ENCODE measurements at places on chromosomes 2 and 18.
A peak's percentile ranks its signal among the peaks of the same experiment; 100 is the strongest.

GRCh38 chr2:23756593-23757292 lies 170.2 kb downstream of the ATAD2B start:
- no peak for DNase-seq

DNA sequence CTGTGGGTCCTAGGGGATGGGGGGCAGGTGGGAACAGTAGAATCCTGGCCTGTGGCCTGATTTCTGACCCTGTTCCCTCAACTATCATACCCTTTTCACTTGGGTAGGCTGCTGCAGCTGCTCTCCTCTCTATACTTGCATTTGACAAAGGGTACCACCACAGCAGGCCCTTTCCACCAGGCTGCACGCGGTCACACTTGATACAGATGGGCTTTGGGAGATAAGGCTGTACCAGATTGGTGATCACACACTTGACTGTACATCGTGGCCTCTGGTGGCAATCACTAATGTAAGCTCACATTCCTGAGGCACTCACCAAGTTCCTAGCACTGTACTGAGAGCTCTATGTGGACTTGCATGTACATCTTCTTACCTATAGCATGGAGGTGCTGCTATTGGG lies 1.6 kb upstream of the RALB start:
- DNase-seq = no peak

DNA sequence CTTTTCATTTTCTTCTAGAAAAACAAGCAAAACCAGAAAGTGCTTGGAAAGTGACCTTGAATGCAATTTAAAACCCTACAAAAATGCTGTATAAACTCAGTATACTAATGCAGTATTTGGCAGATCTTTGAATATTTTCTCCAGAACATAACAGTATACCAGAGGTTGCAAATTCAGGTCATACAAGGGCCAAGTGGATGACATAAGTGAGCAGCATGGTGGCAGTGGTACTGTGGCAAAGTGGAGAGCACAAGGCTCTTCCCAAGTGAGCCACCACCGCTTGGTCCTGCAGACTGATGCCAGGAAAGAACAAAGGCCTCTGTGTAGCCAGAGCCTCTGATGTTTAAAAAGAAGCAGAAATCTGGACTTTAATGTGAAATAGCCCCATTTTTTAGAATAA lies 33.1 kb downstream of the METTL4 start:
- DNase-seq = no peak

GRCh38 chr2:112024231-112024630 lies 30.8 kb upstream of the TMEM87B start:
- DNase-seq = no peak

DNA sequence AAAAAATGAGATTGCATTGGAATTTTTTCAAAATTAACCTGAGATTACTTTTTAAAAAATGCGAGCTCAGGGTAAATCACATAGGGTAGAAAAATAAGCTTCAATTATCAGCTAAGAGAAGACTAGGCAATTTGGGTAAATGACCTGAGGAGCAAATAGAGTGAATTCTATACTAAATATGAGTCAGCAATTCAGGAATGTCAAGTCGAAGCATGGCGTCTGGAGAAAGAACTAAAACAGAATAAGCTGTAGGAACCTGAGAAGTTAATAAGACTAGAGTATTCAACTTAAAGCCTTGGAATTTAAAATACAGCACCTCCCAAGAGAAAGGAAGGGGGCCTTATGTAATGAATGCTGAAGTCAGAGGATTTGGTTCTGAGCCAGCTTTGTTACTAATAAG lies 487.0 kb downstream of the SUCLG1 start:
- DNase-seq = peak; percentile 8

- no peak for DNase-seq
Observed at GRCh38 chr2:198327526-198327925, 523.1 kb downstream of the PLCL1 start.

DNA sequence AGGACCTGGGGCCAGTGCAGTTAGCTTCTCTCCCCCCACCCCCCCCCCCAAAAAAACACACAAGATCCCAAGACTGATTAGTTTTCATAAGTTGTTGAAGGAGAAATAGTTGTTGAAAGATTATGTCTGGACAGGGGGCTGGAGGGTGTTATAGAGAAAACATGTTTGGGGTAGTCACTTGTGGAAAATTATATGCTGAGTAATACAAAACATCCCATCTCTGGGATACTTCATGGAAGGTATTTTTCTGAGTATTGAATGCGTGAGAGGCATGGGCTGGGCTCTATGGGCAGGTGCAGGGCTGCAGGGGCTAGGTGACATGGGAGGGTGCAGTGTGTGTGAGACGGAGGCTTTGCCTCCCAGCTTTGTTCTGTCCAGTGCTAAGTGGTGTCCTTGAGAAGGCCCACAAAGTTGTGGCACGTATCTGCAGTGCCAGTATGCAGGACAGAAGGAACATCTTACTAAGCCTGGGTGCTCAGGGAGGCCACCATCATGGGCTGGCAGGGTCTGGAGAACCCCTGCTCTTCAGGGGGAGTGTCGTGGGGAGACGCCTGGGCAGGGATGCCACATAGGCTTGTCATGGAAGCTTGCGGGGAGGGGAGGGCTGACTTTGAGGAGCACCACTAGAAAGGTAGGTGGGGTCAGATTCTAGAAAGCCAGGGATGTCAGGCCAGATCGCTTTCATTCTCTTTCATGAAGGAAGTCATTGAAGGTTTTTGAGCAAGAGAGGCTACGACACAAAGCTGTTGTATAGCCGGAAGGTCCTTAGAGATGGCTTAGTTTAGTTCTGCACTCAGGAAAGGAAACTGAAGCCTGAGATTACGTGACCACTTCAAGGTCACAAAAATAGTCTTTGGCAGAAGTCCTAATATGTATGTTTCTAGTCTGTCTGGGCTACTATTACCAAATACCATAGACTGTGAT lies 232.0 kb downstream of the LDLRAD4 start:
- no peak for DNase-seq

- no peak for DNase-seq
Observed at GRCh38 chr2:54879598-54880332, 156.3 kb downstream of the EML6 start.

DNA sequence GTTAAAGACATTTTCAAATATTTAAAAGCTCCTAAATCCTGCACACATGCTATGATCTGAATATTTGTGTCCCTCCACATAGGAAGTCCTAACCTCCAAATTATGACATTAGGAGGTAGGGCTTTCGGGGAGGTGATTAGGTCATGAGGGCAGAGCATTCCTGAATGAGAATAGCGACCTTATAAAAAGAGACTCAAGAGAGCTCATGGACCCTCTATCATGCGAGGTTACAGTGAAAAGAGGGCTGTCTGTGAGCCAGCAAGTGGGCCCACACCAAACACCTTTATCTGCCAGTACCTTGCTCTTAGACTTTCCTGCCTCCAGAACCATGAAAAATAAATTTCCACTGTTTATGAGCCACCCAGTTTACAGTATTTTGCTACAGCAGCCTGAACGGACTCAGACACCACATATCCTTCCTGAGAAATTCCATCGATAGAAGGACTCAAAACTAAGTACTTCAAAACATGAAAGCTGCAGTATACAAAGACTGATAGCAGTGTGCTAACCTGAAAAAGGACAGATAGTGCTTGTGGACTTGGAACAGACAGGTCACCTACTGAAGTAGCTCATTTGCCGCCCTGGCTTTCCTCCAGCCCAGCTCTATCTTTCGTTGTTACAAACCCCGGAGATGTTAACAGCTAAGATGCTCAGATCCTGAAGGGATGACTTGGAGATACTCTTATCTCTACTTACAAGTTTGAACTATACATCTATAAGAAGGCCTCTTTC lies 13.8 kb downstream of the FAM210A start:
- DNase-seq = no peak

DNA sequence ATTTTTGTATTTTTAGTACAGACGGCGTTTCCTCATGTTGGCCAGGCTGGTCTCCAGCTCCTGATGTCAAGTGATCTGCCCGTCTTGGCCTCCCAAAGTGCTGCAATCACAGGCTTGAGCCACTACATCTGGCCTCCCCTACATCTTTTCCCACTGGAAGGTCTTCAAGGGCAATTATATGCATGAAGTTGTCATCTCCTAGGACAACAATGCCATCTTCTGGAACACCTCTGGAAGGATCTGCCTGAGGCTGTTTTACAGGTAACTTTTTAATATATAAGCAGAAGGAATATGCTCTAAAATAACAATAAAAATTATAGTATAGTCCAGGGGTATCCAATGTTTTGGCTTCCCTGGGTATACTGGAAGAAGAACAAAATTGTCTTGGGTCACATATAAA lies 321.4 kb downstream of the AFF3 start:
- DNase-seq = no peak

- DNase-seq = no peak
Observed at GRCh38 chr2:225028572-225028971, 13.7 kb downstream of the DOCK10 start.

- no peak for DNase-seq
Observed at GRCh38 chr2:178829981-178830380, 22.8 kb upstream of the TTN start.

GRCh38 chr2:148461876-148462275 lies 182.7 kb upstream of the EPC2 start:
- no peak for DNase-seq

GRCh38 chr2:111239107-111239506 lies 118.4 kb downstream of the BCL2L11 start:
- no peak for DNase-seq

GRCh38 chr2:166138667-166139066 lies 10.8 kb upstream of the SCN1A start:
- DNase-seq = no peak

GRCh38 chr2:29655391-29656086 lies 265.8 kb downstream of the ALK start:
- DNase-seq = peak; percentile 44

- DNase-seq = no peak
Observed at GRCh38 chr18:76994086-76994654, 138.4 kb downstream of the MBP start.

DNA sequence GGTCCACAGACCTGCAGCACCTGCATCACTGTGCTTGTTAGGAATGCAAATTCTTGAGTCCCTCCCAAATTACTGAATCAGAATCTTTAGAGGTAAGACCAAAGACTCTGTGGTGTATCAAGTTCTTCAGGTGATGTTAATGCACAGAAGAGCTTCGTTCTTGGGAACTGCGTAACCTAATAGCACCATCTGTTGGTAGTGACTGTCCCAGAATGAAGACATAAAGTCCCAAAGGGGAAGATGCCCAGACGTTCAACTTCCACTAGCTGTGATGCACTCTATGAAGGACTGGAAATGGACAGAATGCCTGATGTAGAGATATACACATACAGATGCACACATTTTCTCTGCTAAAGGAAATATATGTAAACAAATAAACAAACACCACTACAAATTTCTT lies 576.0 kb downstream of the LRP1B start:
- peak; percentile 54 for DNase-seq

GRCh38 chr2:113677330-113677729 lies 50.3 kb downstream of the RABL2A start:
- no peak for DNase-seq

DNA sequence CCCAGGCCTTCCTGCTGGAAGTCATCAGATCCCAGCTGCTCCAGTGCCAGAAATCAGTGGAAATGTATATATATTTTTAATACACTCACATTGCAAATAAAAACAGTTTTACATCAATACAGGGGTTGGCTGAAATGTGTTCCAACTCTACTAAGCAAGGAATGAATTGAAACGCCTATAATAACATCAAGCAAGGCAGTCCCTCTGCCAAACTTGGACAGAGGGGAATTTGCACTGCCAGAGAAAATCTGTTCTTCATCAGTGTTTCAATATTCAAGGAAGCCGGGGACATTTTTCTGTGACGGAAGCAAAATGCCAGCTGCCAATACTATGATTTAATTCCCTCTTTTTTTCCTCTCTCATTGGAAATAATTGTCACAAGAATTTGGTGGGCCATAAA lies 335.3 kb downstream of the TNS1 start:
- peak; percentile 73 for DNase-seq

- no peak for DNase-seq
Observed at GRCh38 chr2:96493072-96493471, 12.1 kb downstream of the NEURL3 start.

- peak; percentile 58 for DNase-seq
Observed at GRCh38 chr2:168529054-168529833, 73.2 kb downstream of the CERS6 start.

DNA sequence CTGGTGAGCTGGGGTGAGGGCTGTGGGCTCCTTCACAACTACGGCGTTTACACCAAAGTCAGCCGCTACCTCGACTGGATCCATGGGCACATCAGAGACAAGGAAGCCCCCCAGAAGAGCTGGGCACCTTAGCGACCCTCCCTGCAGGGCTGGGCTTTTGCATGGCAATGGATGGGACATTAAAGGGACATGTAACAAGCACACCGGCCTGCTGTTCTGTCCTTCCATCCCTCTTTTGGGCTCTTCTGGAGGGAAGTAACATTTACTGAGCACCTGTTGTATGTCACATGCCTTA lies 10.5 kb downstream of the PROC start:
- DNase-seq = no peak

DNA sequence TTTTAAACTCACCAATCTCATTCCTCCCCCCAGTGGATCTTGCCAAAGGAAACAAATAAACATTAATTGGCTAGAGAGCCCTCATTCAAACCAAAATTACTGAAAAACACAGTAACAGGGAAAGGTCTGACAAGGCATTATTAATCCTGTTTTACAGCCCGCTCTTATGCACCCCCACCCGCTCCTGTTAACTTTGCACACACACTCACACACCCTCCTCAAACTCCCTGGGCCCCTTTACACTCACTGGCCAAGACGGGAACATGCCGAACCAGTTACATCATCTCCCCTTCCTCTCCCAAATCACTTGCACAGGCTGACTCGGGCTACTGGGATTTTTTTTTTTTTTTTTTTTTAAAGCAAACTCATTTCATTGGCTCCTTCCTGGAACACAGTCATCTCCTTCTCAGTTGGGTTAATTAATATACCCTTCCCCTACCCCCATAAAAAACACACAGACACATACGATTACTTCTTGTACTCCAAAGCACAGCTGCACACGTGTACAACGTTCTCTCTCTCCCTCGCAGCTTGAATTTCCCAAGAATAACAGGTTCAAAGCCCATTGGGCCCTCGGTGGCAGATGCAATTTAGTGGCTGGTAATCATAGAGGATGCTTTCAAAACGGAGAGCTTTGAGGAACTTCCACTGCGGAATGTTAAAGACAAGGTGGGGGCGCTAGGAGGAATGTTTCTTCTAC lies 31.8 kb downstream of the KLF7 start:
- peak; percentile 95 for DNase-seq

GRCh38 chr2:218026244-218026643 lies 23.4 kb upstream of the TNS1 start:
- DNase-seq = no peak

DNA sequence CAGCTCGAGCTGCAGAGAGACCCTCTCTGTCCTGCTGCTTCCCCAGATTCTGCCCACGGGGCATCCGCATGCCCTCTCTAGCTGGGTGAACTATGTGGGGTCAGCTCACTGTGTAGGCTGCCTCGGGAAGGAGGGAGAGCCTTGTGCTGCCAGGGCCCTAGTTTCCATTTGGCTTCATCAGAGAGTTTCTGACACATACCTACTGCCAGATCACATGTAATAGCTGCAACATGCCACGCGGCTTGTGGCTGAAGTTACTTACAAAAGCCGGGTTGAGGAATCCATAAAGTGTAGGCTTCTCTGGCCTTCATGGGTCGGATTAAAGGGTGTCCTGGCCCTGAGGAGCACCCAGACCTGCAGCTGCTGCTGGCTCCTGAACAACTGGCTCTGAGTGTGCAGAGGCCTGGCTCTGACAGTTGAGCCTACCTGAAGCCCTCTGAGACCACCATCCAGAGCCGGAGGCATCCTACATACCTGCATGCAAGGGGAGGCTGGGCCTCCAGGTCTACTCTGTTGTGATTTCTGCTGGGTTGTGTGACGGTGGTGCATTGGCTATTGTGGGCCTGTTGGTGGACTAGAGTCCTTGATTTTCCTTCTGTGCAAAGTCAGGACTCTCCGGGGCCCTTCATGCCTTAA lies 130.0 kb downstream of the SH3RF3 start:
- DNase-seq = no peak

GRCh38 chr2:155418753-155419152 lies 720.3 kb downstream of the KCNJ3 start:
- DNase-seq = no peak

Measured in fibroblast of skin of back (primary cell).